ENCODE measurements at places on chromosomes 13 and 19.

DNA sequence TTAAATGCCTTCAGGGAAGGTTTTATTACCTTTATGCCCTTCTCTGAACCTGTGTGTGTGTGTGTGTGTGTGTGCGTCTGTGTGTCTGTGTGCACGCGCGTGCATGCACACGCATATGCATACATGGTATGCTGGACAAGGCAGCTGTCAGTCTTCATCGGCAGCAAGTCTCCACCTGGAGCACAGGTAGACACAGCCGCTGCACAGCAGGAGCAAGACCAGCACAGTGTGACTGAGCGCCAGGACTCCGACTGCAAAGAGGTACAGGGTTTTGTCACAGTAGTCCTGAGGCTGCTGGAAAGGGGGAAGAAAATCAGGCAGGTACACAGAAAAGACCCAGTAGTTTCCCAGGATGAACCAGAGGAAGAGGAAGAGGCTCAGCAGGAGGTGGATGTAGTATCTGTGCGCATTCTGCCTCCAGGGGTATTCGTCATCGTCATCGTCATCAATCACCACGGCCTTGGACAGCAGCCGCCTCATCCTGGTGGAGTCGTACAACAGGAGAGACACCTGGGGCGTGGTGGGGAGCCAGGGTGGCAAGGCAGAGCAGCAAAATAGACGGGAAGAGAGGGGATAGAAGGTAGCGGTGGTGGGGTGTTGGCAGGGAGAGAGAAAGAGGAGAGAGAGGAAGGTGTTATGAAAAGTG, 12.8 kb upstream of the DHRS12 start:
- peak; percentile 86 for DNase-seq

GRCh38 chr13:42973581-42973980, 18.5 kb downstream of the EPSTI1 start:
- no peak for DNase-seq

- DNase-seq: no peak
Measured at GRCh38 chr13:44620057-44620456, 43.9 kb upstream of the TSC22D1 start.

GRCh38 chr13:27919934-27920676, at the start of gene PDX1:
Gene PDX1, plus strand, starts transcription at chr13:27920000. Its CDS starts 139 bp downstream, at chr13:27920139.
- DNase-seq: peak; percentile 76

GRCh38 chr19:31354799-31355664, 5.8 kb upstream of the TSHZ3 start:
- DNase-seq: no peak

DNA sequence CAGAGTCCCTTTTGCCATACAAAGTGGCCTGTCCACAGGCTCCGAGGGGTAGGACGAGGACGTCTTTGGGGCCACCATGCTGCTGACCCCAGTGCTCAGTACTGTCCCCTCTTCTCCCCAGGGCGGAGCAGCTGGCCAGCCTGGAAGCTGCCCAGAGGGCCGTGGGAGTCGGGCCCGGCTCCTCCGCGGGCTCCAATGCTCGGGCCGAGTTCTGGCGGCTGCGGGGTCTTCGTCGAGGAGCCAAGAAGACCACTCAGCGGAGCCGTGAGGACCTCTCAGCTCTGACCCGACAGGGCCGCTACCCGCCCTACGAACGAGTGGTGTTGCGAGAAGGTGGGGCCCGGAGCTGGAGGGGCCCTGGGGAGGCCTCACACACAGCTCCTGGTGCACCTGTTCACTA, 21.1 kb downstream of the APBA3 start:
- DNase-seq: no peak

GRCh38 chr13:75329723-75330122, 152.2 kb downstream of the TBC1D4 start:
- DNase-seq: no peak

DNA sequence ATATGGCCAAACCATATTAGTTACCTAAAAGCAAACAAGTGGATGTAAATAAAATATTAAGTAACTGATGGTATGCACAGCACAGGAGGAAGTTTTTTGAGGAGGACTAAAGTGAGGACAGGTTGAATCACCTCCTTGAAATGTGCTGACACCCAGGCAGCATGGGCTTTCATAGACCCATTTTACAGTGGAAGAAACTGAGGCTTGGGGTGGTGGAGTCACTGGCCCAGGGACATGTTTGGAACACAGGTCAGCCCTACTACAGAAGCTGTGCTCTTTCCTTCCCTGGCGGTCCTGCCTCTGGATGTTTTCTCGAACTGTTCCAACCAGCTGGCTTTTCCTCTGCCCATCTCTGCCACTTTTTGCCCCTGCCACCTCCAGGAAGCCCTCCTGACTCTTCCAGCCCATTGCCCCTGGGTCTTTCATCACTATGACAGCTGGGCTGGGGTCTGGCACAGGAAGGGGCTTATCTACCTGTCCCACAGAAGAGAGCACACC, 11.2 kb upstream of the PTPRS start:
- no peak for DNase-seq

DNA sequence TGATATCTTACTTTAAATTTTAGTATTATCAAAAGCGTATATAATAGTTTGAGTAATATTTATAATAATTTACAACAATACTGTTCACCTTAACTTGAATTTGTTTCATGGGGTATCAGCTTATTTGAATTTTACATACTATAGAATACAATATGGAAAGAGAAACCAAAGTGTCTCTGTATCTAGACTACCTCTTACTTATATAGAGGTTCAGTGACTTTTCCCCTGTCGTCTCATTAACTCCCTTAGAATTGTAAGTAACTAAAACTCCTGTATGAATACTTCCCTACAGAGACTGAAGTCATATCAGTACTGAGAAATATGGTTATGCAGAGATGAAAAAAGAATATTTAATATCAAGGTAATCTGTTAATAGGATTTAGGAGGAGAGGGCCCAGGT, 26.8 kb downstream of the COG6 start:
- DNase-seq: no peak

DNA sequence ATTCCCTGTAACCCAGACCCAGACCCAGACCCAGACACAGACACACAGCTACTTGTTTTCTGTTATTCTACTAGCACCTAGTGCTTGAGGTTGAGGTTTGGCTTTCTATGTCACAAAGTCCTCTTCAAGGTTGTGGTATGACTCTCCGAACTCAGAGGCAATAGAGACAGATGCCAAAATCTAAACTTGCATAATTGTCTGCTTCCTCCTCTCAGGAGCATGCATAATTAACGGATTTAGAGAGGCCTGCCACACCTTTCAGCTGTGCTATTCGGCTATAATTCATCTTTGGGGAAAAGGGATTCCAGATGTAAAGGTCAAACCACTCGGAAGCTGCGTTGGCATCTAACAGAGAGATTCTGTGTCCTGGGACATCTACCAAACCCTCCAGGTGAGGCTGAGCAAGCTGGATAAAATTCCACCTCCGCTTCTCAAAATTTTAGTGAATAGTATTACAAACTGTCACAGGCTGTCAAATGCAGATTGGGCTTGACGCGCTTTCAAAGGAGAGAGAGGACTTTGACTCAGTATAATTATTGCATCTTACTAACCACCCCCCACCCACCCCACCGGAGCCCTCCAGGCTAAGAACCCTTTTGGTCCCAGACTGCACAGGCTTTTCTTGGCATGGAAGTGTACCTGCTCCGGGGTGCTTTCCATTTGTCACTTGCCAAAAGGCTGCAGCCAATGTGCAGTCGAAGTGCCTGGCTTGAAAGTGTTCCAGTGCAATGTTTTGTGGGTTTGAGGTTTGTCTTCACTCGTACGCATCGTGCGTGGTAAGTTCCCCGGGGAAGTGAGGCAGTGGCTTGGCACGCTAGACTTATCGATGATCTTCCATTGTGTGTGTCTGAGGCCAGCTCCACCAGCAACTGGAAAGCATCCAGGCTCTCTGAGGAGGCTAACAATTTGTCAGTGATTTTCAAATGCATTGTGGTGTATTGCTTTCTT, 194.1 kb downstream of the TDRD3 start:
- DNase-seq: peak; percentile 65

- DNase-seq: no peak
Measured at GRCh38 chr13:100115693-100116254, 26.9 kb downstream of the PCCA start.

GRCh38 chr13:114077099-114077932, 55.1 kb downstream of the RASA3 start:
- no peak for DNase-seq

Data from NCI-H69 (cell line).